M059J (cell line): ENCODE measurements at places on chromosomes 3 and 15. TPM values are rescaled to one million over a fixed set of nuclear protein-coding genes. Genes with fewer than 3 reads are reported as not detected.

GRCh38 chr3:108642526-108642925, 53.0 kb downstream of the DZIP3 start:
- no peak for DNase-seq

DNA sequence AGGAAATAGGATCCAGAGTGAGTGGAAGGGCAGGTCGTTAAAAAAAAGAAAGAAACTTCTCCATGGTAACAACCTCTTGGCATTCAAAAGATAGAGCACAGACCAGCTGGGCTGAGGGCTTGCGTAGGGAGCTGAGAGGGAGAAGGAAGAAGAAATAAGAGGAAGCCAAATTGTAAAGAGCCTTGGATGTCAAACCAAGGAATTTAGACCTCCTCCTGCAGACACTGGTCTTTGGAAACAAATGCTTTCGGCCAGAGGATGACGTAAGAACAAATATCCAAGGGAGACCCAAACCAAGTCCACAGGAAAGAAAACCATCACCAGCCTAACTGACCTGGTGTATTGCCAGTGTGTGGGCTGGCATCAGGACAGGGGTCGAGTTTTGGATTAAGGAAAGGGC, 155.2 kb downstream of the UACA start:
- no peak for DNase-seq

DNA sequence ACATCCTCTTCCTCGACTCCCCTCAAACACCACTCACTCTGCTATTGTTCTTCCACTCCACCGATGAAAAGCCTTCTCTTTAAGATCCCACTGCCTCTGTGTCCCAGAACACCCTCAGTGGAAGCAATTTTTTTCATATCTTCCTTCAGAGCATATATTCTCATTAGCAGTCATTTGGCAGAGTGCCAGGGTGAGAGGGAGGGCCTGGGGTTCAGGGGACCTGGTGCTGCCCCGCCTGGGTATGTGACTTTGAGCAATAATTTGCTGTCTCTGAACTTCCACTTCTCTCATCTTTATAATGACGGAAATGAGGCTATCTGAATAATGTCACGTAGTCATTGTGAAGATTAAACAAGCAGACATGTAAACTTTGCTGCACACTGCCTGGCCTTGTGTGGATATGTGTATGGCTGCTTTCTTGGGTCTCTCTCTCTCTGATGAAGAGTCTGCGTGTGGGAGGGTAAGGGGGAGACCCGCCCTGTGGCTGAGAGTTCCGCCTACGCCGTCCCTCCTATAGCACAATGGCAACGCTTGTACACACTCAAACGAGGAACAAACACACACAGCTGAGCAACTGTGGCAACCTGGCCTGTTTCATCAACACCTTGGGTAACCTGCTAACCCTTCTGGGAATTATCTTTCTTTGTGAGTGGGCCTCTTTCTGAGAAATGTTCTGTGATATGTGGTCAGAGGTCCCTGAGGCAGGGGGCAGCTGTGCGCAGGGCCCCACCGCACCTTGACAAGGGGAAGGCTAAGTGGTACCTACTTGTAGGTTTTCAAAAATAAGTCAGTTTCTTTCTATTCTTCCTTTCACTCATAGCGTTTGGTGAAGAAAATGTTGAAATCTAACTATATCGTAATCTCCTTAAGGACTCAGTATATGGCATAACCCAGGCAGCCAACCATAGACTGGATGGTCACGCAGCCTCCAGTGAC, 369.8 kb downstream of the SV2B start:
- DNase-seq = no peak

GRCh38 chr3:48367201-48367600, 4.8 kb upstream of the FBXW12 start:
- no peak for DNase-seq

DNA sequence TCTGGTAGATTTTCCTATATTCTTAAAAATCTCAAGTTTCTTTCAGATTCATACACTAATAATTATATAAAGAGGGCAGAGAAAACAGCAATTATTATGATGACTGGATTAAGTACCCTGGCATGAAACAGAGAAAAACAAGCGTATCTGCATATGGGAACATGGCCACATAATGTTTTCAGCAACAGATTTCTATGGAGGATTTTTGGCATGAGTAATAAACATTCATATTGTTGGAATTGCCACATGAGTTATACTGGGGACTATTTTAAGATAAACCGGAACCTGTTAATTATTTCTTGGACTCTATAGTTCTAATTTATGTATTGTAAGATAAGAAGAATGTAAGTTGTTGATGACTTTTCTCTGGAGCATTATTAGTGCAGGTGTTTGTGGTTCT, 112.7 kb downstream of the OXSM start:
- DNase-seq = no peak

- no peak for DNase-seq
These were observed 11.1 kb downstream of the ARHGAP31 start for GRCh38 chr3:119305286-119305685.

DNA sequence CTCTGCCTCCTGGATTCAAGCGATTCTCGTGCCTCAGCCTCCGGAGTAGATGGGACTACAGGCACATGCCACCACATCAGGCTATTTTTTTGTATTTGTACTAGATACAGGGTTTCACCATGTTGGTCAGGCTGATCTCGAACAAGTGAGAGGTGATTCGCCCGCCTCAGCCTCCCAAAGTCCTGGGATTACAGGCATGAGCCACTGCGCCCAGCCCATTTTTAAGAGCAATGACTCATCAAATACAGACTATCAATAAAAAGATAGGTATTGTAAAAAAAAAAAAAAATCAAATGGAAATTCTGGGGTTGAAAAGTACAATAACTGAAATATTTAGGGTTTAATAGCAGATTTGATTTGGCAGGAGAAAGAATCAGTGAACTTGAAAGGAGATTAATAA, 129.0 kb downstream of the TJP1 start:
- DNase-seq = no peak

TTLL13 gene
- total RNA-seq = 0.42 TPM in 1 of 2 replicates, not detected in the other

ALDH1A2 gene
- 0.17 TPM in 1 of 2 replicates, not detected in the other for total RNA-seq

OR5K2 gene
- not detected in 2 replicates for total RNA-seq

CSPG4 gene
- 3.4 and 8.2 TPM in 2 replicates for total RNA-seq

CDC25A gene
- total RNA-seq = 8.9 and 16.5 TPM in 2 replicates

SPSB4 gene
- total RNA-seq = 0.02 TPM in 1 of 2 replicates, not detected in the other

SLC12A8 gene
- 44.5 and 57.6 TPM in 2 replicates for total RNA-seq
